ENCODE measurements at places on chromosomes 3 and 15. TPM values are rescaled to one million over a fixed set of nuclear protein-coding genes. Genes with fewer than 3 reads are reported as not detected.

Gene SLC24A5
- not detected for total RNA-seq

- H3K27me3 ChIP-seq, result no peaks in the 10 kb centered on the region
- H3K27ac ChIP-seq, result peak overlapping the region; percentile 19
- no peaks in the 10 kb centered on the region for H3K36me3 ChIP-seq
- peak; percentile 75 for DNase-seq
Observed at GRCh38 chr3:122100591-122101463, 45.7 kb downstream of the CD86 start.

DNA sequence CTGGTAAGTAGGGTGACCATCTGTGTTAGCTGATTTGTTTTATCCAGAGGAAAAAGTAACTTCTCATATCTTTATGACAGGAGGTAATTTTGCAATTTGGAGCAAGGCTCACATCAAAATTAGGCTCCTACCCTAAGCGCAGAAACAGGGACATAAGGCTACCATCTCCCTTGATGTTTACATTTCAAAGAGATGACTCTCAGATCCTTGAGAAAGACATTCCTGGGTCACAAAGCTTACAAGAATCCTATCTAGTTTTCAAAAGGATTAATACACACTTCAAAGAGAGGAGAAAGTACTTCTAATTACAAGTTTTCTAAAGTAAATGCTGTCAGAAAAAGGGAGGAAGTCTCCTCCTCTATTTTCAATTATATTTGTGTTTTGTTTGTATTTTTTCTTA, 7.0 kb downstream of the ZPLD1 start:
- DNase-seq, result no peak
- H3K36me3 ChIP-seq, result no peaks in the 10 kb centered on the region
- no peaks in the 10 kb centered on the region for H3K27me3 ChIP-seq
- H3K27ac ChIP-seq, result no peak overlapping the region

GRCh38 chr15:34927726-34928125, 41.8 kb downstream of the AQR start:
- no peaks in the 10 kb centered on the region for H3K27me3 ChIP-seq
- H3K4me1 ChIP-seq, result no peaks in the 10 kb centered on the region
- DNase-seq, result no peak
- H3K4me3 ChIP-seq, result no peak overlapping the region
- H3K27ac ChIP-seq, result no peak overlapping the region

DNA sequence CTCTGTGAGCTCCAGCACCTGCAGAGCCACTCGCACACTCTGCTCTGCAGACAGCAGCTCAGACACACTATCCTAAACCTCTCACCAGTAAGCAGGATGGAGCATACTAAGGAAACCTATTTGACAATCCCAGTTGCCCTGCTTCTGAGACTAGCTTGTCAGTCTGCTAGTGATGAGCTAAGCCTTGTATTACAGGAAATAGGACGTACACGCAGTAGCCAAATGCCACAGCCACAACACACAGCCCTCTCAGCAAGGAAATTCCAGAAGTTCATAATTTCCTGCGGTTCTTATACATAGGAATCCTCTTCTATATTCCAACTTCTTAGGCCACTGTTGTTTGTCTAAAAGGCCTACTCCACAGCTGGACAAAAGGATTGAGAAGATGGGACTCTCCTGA, 74.5 kb downstream of the MYLK start:
- no peak overlapping the region for H3K27ac ChIP-seq
- H3K27me3 ChIP-seq, result no peaks in the 10 kb centered on the region
- no peak overlapping the region for H3K4me3 ChIP-seq
- H3K4me1 ChIP-seq, result no peaks in the 10 kb centered on the region

All from B cell (primary cell).